GM04503 (cell line): ENCODE measurements at places on chromosomes 7 and 10.

GRCh38 chr7:40059057-40059456 lies 75.4 kb downstream of the MPLKIP start:
- DNase-seq, result no peak

- DNase-seq, result no peak
Measured at GRCh38 chr10:117294039-117294645, 53.2 kb downstream of the SLC18A2 start.

- no peak for DNase-seq
Measured at GRCh38 chr10:13525663-13526062, 3.2 kb downstream of the BEND7 start.

DNA sequence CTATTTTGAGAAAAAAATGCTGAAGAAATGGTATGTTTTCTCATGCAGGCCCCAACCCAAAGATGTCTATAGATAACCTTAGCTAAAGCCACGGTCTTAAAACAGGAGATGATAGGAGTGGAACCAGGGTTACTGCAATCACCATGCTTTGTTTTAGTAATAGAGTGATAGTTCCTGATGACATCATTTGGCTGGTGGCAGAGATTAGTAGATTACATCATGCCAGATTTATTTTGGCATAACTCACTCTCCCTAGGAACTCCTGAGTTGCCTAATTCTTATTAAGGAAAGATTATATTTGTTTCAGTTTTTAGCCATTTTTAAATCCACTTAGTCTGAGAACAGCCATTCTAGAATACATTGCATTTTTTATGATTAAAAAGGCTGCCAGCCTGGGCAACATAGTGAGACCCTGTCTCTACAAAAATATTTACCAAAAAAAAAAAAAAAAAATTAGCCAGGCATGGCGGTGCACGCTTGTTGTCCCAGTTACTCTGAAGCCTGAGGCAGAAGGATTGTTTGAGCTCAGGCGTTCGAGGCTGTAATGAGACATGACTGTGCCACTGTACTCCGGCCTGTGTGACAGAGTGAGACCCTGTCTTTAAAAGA lies 17.8 kb downstream of the ENO4 start:
- no peak for DNase-seq

DNA sequence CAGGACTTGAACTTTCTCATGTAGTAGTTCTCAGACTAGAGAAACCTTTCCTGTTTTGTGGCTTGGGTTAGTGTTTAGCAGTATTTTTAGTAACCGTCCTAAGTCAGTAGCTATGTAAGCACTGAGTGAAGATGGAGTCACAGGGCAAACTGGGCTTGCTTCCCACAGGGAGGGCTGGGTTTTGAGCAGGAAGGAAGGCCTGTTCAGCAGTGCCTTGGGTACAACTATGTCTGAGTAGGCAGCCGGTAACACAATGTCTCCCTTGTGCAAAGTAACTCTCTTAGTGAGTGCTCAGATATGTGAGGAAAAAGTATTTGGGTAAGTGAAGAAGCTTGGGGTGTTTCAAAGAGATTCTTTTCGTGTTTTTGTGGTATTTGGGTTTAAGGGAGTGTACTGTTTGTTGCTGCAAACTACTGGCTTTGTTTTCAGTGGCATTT lies 96.4 kb downstream of the CCSER2 start:
- peak; percentile 96 for DNase-seq

DNA sequence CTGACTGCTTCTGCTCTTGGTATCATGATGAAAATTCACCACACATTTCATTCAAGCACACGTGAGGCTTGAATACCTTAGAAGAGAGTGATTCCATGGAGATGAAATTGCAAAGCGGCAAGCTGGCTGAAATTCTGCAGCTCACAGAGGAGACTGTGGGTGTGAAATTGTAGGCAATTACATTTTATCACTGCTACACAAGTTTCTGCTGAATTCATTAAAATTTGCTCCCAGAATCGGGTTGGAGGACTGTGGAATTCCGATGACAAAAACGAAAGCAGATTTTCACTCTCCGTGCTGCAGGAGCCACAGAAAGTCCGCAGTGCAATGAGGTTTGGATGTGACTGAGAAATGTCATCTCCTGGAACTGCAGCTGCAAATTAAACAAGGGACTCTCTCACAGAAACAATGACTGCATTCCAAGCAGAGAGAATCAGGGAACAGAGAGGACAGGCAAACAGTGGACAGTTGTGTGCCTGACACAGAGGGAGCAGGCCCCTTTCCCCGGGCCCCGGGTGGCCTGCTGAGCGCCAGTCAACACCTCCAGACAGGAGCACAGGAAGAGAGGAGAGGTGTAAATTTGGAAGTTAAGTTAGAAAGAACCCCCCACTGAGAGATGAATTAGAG lies 109.1 kb downstream of the C10orf90 start:
- DNase-seq, result no peak
